ENCODE measurements at places on chromosomes 11 and 22. TPM values are rescaled to one million over a fixed set of nuclear protein-coding genes. Genes with fewer than 3 reads are reported as not detected.

P2RX6 gene
- 1.5 TPM for total RNA-seq

GRCh38 chr22:44944883-44945601 is 64.8 kb downstream of the PHF21B start:
- DNase-seq: no peak

- DNase-seq: no peak
Measured at GRCh38 chr11:103953797-103954486, 82.5 kb upstream of the DDI1 start.

GRCh38 chr22:37259540-37260029 is 15.5 kb upstream of the RAC2 start:
- no peak for DNase-seq

DNA sequence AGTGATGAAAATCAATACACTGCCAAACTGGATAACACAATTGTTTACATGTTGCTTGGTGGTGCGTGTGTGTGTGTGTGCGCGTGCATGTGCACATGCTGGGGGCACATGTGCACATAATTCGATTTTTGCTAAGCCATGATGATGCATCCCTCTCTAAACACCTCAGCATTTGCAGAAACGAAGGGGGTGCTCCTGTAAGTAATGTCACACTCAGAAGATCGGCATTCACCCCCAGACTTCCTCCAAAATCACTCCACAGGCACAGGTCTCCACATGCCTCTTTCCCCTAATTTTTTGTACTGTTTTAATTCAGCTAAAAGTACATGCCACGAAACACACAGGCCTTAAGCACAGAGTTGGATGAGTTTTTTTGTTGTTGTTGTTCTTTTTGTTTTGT is 341.5 kb downstream of the SHANK2 start:
- DNase-seq: no peak

DNA sequence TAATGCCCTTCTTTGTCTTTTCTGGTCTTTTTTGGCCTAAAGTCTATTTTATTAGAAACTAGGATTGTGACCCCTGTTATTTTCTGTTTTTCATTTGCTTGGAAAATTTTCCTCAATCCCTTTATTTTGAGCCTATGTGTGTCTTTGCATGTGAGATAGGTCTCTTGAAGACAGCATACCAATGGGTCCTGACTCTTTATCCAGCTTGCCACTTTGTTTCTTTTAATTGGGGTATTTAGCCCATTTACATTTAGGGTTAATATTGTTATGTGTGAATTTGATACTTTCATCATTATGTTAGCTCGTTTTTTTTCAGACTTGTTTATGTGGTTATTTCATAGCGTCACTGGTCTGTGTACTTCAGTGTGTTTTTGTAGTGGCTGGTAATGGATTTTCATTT is 682.6 kb downstream of the JRKL start:
- no peak for DNase-seq
